ENCODE measurements at places on chromosomes 5 and 9. TPM values are rescaled to one million over a fixed set of nuclear protein-coding genes. Genes with fewer than 3 reads are reported as not detected.
A peak's percentile ranks its signal among the peaks of the same experiment; 100 is the strongest.

DNA sequence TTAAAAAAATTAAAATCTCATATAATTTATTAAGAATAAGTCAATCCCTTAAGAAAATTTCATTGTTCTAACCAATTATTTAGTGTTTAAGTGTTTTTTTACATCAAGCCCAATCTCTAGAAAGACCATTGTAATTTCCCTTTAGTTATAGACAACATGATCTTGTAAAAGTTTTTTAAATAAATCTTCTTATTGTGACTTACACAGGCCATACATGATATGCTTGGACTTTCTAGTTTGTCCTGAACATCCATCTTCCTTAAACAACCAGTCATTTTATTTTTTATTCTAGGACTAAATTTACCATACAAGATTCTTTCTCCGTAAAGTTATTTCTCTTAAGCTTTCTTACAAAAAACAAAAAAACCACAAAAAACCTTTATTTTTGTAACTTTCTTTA, 126.5 kb upstream of the MAST4 start:
- H3K27me3 ChIP-seq = no peaks in the 10 kb centered on the region
- no peak overlapping the region for H3K4me3 ChIP-seq
- no peaks in the 10 kb centered on the region for H3K4me1 ChIP-seq
- H3K36me3 ChIP-seq = no peaks in the 10 kb centered on the region
- DNase-seq = no peak

ACSL6 gene
- total RNA-seq = 5.5 TPM

CDHR2 gene
- 1.3 TPM for total RNA-seq

DNA sequence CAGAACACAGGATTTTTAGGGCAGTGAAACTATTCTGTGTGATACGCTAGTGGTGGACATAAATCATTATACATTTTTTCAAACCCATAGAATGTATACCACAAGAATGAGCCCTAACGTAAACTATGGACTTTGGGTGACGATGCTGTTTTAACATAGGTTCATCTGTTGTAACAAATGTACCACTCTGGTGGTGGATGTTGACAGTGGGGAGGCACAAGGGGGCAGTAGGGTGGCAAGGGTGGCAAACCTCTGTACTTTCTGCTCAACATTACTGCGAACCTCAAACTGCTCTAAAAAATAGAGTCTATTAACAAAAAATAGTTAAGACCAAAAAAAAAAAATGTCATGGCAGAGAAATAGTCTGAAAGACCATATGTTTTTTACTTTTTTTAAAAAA, 9.1 kb upstream of the MVB12B start:
- peaks cover 3% of the 10 kb centered on the region for H3K4me1 ChIP-seq
- H3K36me3 ChIP-seq = no peaks in the 10 kb centered on the region
- no peaks in the 10 kb centered on the region for H3K27me3 ChIP-seq
- H3K27ac ChIP-seq = no peak overlapping the region
- DNase-seq = peak; percentile 56
- H3K4me3 ChIP-seq = no peak overlapping the region

PRUNE2 gene
- not detected for total RNA-seq
